HCT116 (cell line): ENCODE measurements at places on chromosomes 13 and 19. TPM values are rescaled to one million over a fixed set of nuclear protein-coding genes. Genes with fewer than 3 reads are reported as not detected.

Gene RAVER1
- total RNA-seq: 71.0 TPM

Gene TLE6
- total RNA-seq: 10.9 TPM

Gene FFAR1
- not detected for total RNA-seq

Gene NTF4
- total RNA-seq: 1.7 TPM

Gene KLK4
- total RNA-seq: 0.84 TPM

Gene SHISA7
- not detected for total RNA-seq

Gene PCP2
- 0.32 TPM for total RNA-seq

Gene PSMD8
- 195 TPM for total RNA-seq

Gene KASH5
- not detected for total RNA-seq

Gene C3
- 7.0 TPM for total RNA-seq

Gene PIN1
- total RNA-seq: 78.9 TPM

Gene ADGRE3
- total RNA-seq: not detected

Gene COG3
- 17.6 TPM for total RNA-seq

Gene ZIC5
- total RNA-seq: 10.3 TPM

Gene NLRP9
- not detected for total RNA-seq

Gene KCNN4
- total RNA-seq: 72.9 TPM

Gene IGFL3
- total RNA-seq: not detected

Gene CATSPERD
- total RNA-seq: not detected

Gene CCL25
- not detected for total RNA-seq

Gene GJA3
- total RNA-seq: 8.0 TPM

GRCh38 chr19:48716562-48717291 is 2.8 kb downstream of the MAMSTR start:
- no peak for DNase-seq

DNA sequence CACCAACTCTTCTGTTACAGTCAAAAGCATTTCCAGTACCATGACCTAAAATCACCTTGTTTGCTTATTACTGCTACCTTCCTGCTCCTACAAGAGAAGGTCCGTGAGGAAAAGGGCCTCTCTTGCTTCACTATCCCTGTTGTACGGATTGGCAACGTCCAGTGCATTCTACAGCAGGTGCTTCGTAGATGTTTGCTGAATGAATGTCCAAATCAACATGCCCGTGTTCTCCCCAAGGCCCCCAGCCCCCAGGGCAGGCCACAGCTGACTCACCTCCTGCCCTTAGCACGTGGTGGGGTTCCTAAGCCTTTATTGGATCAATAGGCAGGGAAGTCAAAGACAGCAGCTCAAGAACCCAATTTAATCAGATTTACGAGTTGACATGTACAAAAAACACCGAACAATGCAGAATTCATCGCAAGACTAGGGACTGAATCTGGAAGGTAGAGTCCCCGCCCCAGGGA is 5.5 kb upstream of the NAPA start:
- no peak for DNase-seq

DNA sequence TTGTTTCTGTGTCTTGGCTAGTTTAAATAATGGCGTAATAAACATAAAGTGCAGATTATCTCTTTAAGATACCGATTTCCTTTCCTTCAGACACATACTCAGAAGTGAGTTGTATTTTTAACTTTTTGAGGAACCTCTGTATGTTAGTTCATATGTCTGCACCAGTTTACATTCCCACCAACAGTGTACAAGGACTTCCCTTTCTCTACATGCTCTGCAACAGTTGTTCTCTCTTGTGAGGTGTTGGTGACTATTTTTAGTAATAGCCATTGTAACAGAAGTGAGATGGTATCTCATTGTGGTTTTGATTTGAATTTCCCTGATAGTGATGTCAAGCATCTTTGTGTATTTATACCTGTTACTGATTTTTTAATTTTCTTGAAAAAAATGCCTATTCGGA is 418.6 kb downstream of the UQCRFS1 start:
- DNase-seq: no peak

DNA sequence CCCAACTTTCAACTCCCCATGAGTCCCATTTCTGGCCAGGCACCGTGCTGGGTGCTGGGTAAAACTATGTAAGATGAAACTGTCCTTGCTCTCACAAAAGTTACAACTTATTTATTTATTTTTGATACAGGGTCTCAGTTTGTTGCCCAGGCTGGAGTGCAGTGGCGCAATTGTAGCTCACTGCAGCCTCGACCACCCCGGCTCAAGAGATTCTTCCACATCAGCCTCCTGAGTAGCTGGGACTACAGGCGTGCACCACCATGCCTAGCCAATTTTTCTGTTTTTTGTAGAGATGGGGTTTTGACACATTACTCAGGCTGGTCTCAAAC is 12.9 kb upstream of the CADM4 start:
- no peak for DNase-seq

DNA sequence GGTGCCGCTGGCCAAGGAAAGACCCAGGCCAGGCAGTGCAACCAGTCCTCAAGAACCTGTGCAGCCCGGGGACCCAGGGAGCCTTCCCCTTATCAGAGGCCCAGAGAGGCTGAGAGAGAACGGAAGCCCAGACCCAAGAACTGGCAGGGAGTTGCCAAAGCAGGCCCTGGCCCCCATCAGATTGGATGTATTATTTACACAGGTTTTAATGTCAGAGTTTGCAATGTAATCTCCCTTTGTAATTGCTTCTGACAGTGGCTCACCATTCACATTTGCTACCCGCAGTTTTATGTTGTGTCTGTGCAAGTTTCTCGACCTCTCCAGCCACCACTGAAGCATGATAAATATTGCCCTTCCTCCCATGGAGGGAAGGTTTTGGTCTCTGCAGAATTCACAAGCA is 660.9 kb downstream of the LIG4 start:
- no peak for DNase-seq

DNA sequence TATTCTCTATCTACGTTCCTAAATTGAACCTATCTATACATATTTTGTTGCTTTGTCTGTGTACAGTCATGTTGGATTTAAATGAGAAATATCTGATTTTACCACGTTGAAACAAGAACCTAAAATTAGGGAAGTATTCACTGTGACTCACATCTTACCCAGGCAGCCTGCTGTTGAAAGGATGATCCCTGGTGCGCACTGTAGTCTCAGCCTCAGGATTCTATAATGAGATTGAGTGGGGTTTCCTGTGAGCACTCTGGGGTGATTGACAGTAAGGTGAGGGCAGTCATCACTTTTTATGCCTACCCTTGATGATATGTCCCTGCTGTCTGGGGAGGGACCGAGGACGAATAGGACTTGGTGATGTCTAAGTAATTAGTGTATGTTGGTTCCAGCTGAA is 35.4 kb downstream of the PCCA start:
- DNase-seq: no peak

GRCh38 chr19:42121656-42122069 is 10.6 kb downstream of the POU2F2 start:
- no peak for DNase-seq

GRCh38 chr19:42363614-42364346 is 26.3 kb downstream of the CNFN start:
- no peak for DNase-seq

GRCh38 chr13:44040818-44041100 is 161.1 kb downstream of the LACC1 start:
- no peak for DNase-seq

DNA sequence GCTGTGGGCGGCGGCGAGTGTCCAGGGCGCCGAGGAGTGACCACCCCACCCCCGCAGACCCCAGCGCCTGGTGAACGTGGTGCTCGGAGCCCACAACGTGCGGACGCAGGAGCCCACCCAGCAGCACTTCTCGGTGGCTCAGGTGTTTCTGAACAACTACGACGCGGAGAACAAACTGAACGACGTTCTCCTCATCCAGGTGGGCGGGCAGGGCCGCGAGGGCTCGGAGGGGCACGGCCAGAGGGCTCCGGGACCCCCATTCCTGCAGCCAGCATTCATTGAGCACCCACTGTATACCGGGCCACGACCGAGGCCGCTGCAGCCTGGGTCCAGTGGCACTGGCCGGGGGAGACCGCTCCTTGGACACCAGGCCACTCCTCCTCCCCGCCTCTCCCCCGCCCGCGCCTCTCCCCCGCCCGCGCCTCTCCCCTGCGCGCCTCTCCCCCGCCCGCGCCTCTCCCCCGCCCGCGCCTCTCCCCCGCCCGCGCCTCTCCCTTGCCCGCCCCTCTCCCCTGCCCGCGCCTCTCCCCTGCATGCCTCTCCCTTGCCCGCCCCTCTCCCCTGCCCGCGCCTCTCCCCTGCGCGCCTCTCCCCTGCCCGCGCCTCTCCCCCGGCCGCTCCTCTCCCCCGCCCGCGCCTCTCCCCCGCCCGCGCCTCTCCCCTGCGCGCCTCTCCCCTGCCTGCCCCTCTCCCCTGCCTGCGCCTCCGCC is 3.2 kb downstream of the PRTN3 start:
- DNase-seq: no peak

GRCh38 chr19:29965492-29965891 is 23.5 kb downstream of the URI1 start:
- no peak for DNase-seq

GRCh38 chr19:47024502-47024901 is 4.9 kb downstream of the NPAS1 start:
- DNase-seq: no peak

GRCh38 chr13:101626925-101627555 is 174.6 kb downstream of the ITGBL1 start:
- no peak for DNase-seq

GRCh38 chr13:99736541-99736940 is 235.0 kb downstream of the ZIC5 start:
- no peak for DNase-seq

- no peak for DNase-seq
Measured at GRCh38 chr13:79451500-79451962, 29.4 kb upstream of the NDFIP2 start.

DNA sequence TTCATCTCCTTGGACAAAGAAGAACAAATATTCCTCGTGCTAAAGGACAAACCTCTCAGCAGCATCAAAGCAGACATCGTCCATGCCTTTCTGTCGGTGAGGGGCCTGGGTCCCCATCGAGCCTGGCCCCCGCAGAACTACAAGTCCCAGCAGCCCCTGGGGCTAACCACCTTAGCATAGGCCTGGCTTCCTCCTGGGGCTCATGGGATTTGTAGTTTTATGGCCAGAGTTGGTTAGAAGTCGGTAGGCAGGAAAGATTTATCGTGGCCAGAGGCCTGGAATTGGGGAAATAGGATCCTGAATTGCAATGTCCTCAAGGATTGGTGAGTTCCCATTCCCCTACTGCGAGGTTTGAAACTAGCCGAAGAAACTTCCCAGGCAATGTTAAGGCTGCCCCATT is 19.6 kb downstream of the TMEM150B start:
- DNase-seq: no peak

DNA sequence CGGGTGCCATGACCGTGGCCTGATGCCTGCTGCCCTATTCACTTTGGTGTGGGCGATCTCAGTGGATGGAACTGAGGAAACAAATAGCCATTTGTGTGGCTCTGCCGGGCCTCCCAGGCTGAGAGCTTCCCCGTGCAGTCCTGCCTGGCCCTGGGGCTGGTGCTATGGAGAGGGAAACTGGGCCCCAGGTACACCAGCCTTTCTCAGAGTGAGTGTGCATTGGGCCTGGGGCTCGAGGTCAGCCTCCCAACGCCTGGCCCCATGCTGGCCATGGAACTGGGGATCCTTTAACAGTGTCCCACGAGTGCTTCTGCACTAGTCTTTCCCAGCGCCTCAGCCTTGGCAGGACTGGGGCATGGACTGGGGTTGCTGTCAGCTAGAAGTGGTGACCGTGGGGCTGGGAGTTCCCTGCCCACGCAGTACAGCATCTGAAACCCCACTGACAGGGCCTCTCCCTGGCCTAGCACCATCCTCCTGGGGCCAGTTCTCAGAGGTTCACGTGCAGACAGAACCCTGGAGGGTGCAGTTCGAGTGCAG is 10.5 kb downstream of the PLEKHF1 start:
- no peak for DNase-seq

- DNase-seq: no peak
Measured at GRCh38 chr13:18944501-18945068, 237.0 kb downstream of the TUBA3C start.

DNA sequence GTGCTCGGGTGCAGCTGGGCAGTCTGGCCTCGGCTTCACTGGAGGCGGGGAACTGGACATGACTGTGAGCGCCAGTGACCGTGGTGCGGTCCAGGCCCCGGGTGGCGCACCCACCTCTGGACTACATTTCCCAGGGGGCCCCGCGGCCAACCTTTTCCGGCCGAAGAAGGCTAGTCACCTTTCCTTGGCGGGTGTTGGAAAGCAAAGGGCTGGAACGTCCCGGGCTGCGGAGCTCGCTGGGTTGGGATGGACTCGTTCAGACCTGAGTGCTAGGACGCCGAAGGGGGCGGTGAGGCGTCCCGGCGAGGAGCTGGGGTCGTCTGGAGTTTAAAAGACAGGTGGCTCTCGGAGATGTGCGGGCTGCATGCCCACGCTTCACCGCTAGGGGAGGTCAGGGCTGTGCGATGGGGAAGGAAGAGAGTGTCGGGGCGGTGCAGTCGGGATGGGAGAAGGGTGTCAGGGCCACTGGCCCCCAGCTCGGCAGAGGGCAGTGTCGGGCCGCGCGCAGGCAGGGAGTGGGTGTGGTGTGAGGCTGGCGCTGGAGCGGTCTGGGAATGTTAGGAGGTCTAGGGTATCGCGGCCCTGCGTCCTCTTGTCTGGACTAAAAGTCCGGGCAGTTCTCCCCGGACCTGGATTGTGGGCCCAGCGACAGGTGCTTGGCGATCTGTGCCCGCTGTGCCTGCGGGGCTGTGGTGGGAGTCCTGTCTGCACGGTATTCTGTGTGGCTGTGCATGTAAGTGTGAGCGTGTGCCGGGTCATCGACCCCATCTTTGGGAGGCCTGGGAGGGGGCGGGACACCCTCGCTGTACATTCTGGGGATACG is 57.1 kb downstream of the ZNF568 start:
- DNase-seq: no peak

GRCh38 chr19:7734220-7735203 is 2.6 kb upstream of the CLEC4G start:
- DNase-seq: no peak

DNA sequence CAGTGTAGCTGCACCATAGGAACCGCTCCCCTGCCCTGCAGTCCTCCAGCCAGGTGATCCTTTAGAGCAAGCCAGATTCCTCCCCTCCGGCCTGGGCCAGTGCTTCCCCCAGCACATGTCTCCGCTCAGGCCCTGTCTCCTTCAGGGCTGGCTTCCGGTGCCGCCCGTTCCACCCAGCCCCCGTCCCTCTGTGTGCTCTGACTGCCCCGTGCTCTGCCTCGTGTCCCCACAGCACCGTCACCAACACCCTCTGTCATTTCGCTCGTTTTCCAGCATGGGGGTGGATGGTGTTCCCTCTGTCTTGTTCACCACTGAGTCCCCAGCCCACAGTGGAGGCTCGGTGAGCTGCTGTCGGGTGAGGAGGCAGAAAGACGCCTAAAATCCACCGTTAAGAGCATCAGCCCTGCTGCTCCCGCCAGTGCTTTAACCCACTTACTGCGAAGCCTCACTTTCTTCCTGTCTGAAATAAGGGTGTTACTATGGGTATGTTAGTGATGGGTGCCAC is 54.5 kb downstream of the TSSK6 start:
- DNase-seq: no peak
